ENCODE measurements at places on chromosomes 5 and 9. TPM values are rescaled to one million over a fixed set of nuclear protein-coding genes. Genes with fewer than 3 reads are reported as not detected.

DNA sequence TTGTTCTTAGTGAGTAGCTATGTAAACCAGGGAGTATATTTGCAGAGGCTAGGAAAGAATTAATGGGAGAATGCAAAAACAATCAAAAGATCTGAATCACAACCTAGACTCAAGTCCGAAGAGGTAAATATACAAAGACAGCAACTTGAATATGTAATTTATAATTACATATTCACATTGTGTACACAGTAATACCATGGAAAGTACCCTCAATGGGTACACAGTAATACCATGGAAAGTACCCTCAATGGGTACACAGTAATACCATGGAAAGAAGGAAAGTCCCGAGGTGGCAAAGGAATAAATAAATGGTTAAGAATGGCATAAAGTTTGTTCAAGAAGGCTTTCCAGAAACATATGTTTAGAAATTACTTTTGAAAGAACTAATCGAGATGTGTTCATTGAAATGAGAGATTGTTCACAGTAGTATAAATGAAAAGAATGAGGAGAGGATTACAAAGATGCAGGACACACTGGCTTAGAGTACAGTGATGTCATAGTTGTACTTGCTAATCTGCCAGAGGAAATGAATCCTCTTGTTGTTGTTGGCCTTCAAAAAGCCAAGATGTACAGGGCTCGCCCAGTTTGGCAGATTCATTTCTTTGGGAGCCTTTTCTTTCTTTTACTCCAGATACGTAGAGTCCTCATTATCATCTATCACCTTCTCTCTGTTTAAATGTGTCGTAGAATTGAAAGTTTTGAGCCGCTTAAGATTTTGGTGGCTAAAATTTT lies 116.0 kb downstream of the UNC13B start:
- no peaks in the 10 kb centered on the region for H3K27me3 ChIP-seq
- H3K4me1 ChIP-seq = peaks cover 16% of the 10 kb centered on the region
- no peaks in the 10 kb centered on the region for H3K36me3 ChIP-seq
- peak overlapping the region; percentile 46 for H3K27ac ChIP-seq
- H3K4me3 ChIP-seq = no peak overlapping the region

DNA sequence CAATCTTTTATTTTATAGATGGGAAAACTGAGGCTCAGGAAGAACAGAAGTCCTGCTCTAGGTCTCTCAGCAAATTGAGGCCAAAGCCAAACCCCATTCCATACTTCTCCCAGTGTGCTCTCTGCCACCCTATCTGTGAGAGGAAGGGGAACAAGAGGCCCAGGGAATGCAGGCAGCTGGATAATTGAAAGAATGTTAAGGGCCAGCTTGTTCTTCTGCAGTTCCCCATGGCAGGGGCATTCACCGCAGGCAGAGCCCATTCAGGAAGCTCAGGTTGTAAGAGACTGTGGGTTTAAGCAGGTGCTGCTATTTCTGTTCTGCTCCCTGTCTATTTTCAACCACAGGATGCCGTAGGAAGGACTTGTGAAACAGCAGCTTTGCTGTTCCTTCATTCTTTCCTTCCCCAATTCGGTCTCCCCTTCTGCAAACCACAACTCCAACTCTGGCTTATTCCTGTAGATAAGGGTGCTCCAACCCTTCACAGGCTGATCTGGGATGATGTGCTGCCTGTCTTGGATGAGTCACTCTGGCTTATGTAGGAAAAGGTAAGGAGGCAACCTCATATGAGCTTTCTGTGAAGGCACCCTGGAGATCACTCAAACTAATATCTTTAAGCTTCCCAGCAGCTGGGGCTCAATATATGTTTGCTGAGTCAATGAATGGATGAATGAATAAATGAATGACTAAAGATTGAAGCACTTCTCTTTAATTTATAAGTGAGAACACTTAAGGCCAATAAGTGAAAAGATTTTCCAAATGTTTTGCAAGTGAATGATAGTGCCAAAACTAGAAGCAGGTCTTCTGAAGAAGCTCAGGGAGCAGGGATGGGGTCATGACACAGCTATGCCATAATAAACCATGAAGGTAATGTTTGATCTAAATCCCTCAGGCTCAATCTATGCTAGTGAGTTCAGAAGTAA lies 377.6 kb downstream of the BRINP1 start:
- DNase-seq = no peak
- H3K4me1 ChIP-seq = no peaks in the 10 kb centered on the region
- H3K36me3 ChIP-seq = no peaks in the 10 kb centered on the region
- no peaks in the 10 kb centered on the region for H3K27me3 ChIP-seq
- no peak overlapping the region for H3K27ac ChIP-seq

GRCh38 chr9:130537346-130538050 lies 41.9 kb upstream of the FUBP3 start:
- H3K27me3 ChIP-seq = peaks cover 78% of the 10 kb centered on the region
- no peak overlapping the region for H3K27ac ChIP-seq
- no peak for DNase-seq

- no peaks in the 10 kb centered on the region for H3K36me3 ChIP-seq
- no peak overlapping the region for H3K27ac ChIP-seq
- no peaks in the 10 kb centered on the region for H3K4me1 ChIP-seq
Observed at GRCh38 chr5:67770431-67771025, 445.0 kb upstream of the PIK3R1 start.

UNC13B gene
- total RNA-seq = 23.5 TPM

PCDHGA12 gene
- total RNA-seq = 5.6 TPM

MSX2 gene
- total RNA-seq = 2.1 TPM

DNA sequence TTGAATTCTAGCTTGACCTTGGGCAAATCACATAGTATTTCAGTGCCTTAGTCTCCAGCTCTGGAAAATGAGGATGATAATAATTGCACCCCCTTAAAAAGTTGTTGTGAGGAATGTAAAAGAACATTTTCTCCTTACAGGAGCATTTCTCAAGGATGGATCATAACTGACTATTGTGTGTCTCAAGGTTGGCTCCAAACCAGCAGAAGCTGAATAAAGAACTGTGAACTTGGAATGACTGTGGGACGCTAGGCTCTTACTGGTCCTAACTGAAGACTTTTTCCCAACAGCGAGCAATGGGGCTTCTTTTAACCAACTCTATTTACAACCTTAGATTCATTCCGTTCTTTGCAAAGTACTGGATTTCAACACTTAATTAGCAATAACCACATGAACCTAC lies 26.2 kb upstream of the GLRX start:
- no peaks in the 10 kb centered on the region for H3K27me3 ChIP-seq
- no peaks in the 10 kb centered on the region for H3K36me3 ChIP-seq
- no peak overlapping the region for H3K27ac ChIP-seq
- DNase-seq = no peak

NOXA1 gene
- total RNA-seq = 3.4 TPM

PKD2L2 gene
- total RNA-seq = 0.50 TPM

SERF1B gene
- 25.6 TPM for total RNA-seq

PCDHB2 gene
- total RNA-seq = 2.1 TPM

DNA sequence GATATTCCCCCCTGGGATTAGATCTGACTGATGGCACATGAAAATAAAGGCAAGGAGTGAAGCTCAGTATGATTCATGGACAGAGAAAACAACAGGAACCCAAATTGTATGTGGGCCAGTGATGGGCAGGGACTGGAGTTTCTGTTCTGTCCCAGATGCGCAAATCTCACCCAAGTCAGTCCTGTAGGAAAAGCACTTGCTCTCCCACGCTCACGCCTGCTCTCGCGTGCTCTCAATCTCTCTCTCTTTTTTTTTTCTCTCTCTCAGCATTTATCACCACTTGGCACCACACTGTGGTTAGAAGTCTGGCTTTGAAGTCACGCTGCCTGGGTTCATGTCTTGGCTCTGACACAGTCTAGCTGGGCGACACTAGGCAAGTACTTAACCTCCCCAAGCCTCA lies 106.5 kb upstream of the LRRTM2 start:
- no peak for DNase-seq
- peaks cover 19% of the 10 kb centered on the region for H3K4me1 ChIP-seq
- no peaks in the 10 kb centered on the region for H3K36me3 ChIP-seq
- no peak overlapping the region for H3K27ac ChIP-seq

KIF4B gene
- total RNA-seq = 0.11 TPM

CXXC5 gene
- total RNA-seq = 51.6 TPM
